AG08395 (cell line): ENCODE measurements at places on chromosomes 3 and 15.

GRCh38 chr3:82773207-82773606 is 1011.8 kb upstream of the GBE1 start:
- no peak for DNase-seq

DNA sequence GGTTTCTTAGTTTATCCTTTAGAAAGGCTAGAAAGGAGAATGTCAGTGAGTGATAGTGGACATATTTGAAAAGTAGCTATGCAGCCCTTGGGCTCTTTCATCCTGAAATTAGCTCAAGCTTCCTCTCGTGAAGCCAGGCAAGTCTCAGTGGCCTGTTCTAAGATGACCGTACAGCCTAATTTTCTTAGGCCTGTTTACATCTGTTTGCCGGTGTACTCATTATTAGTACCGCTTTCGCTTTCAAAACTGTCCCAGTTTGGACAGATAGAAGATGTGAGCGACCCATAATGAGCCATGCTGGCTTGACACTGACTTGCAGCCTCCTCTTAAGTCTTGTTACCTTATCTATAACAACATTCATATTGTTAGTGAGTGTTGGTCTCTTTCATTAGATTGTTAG is 5.7 kb upstream of the ARL14 start:
- no peak for DNase-seq

- no peak for DNase-seq
These were observed 582.0 kb upstream of the SEMA6D start for GRCh38 chr15:47135267-47135666.

GRCh38 chr15:83380682-83381081 is 66.5 kb upstream of the SH3GL3 start:
- DNase-seq = peak; percentile 54

DNA sequence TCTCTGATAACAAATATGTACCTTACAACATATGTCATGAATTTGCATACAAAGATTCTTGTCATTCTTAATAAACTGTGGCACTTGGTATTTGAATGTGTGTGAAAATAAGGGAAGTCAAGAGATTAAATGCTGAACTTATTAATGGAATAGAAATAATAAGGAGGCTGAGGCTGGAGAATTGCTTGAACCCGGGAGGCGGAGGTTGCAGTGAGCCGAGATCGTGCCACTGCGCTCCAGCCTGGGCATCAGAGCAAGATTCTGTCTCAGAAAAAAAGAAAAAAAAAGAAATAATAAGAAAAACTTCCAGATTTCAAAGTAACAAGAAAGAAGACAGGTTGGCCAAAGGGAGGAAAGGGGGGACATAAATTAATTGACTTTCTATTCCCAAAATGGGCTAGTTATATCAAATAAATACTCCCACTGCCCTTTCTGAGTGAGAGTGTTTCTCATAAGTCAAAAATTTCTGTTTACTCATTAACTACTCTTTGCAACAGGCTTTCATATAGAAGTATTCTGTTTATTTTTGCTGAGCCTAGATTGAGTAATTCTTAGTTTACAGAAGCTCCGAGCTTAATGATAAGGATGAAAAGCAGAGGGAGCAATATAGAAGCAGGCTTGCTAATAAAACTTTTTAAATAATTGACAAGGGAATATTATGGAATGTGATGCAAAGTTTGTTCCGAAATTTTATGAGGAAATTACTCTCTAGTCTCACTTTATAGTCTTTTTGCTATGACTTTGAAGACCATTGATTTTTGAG is 25.6 kb downstream of the KNG1 start:
- no peak for DNase-seq

DNA sequence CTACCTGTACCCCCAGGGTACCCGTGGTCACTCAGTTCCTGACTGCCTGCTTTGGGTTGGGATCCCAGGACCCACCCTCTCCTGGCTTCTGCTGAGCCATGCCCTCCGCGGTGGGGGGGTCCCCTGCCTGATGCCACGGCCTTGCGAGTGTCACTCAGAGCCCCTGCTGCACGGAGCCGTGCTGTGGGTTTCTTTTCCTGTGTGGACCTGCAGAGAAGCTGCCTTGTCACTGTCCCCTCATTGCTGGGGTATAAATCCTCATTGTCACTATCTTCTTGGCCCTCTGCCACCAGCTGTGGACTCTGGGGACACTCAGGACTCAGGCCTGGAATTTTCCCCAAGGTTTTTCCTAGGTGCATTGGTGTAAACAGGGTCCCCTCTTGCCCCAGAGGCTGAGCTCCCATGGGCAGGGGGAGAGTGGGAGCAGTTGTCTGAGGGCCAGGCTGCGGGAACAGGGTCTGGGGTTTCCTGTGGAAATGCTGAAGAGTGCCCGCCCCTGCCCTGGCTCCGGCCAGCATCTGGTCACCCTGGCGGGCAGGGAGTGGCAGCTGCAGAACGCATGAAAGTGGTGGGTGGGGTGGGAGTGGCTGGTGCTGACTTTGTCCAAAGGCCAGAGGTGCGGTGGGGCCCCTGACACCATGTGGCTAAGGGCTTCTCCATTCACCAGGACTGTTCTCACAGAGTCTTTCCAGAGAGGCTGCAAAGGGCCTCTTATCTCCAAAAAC is 191.7 kb downstream of the GOLGA6L6 start:
- DNase-seq = no peak

- DNase-seq = no peak
These were observed 143.0 kb upstream of the CTDSPL start for GRCh38 chr3:37718632-37719031.

- peak; percentile 68 for DNase-seq
These were observed 6.8 kb downstream of the MFSD1 start for GRCh38 chr3:158808697-158809096.

GRCh38 chr3:72997421-72997961 is 880 bp downstream of the PPP4R2 start:
- DNase-seq = peak; percentile 31

DNA sequence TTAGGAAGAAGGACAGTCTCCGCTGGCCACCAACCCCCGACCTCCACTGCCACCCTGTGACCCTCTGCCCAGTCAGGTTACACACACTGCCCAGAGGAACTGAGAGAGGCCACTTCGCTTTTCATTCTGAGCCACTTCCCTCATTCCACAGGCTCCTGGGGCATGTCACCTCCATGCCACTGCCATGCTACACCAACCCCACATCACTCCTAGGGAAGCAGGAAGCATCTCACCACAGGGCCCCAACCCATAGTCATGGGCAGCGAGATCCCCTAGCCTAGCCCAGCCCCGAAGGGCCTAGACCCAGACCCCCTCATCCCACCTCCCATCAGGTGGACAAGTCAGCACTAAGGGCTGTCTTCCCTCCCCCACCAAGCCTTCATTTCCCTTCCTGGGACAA is 1.4 kb downstream of the PLCB2 start:
- DNase-seq = no peak

DNA sequence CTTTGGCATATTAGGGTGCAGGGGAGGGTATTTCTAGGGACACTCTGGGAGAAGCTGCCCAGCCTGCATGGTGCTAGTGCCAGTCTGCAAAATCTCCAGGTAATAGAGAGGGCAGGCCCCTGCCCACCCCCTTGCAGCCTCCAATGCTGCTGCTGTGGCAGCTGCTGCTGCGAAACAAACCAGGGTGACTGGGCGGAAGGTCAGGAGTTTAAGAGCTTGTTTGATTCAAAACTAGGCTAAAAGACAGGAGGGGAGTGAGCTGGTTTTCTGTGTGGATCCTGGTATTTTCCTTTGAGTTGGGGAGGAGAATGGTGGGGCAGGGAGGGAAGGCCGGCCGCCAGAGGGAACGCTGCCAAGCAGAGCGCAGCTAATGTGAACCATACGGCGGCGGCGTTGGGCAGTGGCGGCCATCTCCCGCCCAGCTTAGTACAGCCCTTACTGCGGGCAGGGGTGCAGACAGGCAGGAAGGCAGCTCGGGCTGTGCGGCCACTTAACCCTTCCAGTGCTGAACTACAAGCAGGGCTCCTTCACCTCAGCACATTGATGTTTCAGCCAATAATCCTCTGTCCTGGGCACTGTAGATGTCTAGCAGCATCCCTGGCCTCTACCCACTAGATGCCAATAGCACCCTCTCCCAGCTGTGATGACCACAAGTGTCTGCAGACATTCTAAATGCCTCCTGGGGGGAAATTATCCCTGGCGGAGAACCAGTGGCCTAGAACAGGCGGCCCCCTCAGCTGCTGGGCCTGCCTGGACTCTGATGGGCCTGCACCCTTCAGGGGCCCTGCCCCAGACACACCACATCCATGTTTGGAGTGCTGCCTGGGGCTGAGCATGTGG is 125.7 kb downstream of the EEFSEC start:
- peak; percentile 88 for DNase-seq

GRCh38 chr3:128133273-128133883 is 9.8 kb upstream of the RUVBL1 start:
- DNase-seq = no peak

GRCh38 chr3:124396339-124396950 is 333.8 kb upstream of the UMPS start:
- DNase-seq = no peak

DNA sequence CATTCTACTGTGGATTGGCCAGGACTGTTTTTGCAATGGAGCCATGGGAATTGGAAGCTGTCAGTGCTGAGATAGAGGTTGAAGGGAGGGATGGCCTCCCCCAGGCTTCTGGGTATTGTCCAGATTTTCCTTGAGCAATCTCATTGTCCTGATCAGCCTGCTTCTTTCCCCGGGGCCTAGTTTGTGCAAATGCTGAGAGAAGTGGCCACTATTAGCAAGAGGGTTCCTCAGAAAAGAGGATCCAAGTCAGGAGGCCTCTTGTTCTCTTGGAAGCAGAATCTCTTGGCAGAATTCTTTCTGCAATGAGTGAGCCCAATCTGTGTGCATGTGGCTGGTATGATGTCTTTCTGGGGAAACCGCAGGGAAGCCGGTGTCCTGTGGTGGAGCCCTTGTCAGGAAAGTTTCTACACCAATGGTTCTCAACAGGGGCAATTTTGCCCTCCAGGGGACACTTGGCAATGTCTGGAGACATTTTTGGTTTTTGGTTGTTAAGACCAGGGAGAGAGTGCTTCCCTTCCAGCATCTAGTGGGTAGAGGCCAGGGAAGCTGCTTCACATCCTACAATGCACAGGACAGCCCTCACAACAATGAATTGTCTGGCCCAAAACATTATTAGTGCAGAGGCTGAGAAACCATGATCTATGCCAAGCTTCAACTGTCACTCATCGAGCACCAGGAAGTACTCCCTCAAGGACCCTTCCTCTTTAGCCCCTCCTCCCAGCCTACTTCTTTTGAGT is 2.0 kb downstream of the LIPC start:
- no peak for DNase-seq

GRCh38 chr3:43998370-43998835 is 243.3 kb upstream of the TOPAZ1 start:
- no peak for DNase-seq

DNA sequence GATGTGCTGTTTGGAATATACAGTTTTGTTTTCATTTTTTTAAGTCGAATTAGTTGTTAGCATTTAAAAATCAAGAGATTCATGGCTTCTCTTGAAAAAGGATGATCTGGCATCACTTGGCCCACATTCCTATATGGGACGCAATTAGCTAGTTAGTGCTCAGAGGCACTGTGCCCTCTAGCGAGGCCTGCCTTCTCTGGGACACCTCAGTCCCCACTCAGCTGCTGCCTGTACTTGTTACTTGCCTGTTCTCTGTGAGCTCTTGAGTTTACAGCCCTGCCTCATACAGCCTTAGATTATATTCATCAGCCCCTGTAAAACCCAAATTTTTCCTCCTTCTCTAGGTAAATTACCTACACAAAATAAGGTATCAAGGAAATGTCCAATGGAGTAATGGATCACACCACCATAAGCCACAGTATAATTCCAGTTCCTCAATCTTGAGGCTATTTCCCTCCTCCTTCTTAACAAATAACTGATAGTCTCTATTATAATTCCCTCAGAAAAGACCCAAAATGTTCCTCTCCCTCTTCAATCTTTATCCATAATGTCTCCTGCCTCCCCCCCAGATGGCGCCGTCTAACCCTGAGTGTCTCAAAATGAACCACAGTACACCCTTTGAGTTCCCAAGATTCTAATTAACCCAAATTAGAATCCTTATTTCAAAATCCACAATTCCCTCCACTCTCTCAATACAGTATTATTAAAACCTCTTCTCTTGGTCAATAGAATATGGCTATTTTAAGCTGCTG is 2.7 kb downstream of the ZMAT3 start:
- DNase-seq = peak; percentile 45

DNA sequence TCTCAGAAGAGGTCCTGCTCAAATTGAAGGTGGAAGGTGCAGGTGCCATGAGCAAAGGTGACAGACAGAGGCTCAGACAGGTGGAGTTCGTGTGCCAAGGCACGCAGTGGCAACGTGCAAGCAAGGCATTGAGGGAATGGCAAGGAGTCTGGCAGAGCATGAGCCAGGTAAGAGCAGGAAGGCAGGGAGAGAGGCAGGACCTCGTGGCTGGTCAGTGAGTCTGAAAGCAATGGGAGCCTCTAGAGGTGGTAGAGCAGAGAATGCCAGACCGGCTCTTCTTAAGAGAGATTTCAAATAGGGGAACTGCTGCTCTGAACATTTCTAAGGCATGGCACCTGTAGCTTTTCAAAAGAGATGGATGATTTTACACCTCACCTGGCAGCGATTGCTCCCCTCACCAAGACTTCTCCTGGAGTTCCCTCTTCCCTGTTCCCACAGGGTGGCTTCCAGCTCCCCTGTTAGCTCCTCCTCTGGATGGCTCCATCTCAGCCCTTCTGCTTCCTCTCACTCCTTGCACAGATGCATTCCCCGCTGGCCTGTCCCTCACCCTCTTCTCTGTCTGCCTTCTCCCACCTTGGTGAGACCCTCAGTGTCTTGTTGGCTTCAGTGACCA is 2.7 kb downstream of the MYO5C start:
- DNase-seq = no peak

GRCh38 chr3:55923626-55924025 is 436.5 kb upstream of the WNT5A start:
- DNase-seq = no peak

DNA sequence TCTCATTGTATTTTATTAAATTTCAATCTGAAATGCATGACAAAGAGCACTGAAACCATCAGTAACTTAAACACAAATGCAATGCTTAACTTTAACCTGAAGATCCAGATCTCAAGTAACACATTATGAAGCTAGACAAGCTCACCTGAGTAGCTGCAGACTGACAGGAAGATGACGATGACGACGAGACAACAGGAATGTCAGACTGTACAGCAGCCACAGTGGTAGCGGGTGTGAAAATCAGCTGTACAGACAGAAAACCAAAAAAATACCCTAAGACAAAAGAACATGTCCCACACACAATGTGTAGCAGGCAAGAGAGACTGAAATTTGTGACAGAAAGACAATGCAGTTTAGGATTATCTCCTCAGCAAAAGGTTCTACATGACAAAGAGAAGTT is 36.3 kb downstream of the PHC3 start:
- no peak for DNase-seq

- no peak for DNase-seq
These were observed 2.2 kb downstream of the TYRO3 start for GRCh38 chr15:41561104-41561776.
